ENCODE measurements at places on chromosomes 2 and 18.

GRCh38 chr2:9941196-9941995 is 10.1 kb upstream of the GRHL1 start:
- no peak for DNase-seq

DNA sequence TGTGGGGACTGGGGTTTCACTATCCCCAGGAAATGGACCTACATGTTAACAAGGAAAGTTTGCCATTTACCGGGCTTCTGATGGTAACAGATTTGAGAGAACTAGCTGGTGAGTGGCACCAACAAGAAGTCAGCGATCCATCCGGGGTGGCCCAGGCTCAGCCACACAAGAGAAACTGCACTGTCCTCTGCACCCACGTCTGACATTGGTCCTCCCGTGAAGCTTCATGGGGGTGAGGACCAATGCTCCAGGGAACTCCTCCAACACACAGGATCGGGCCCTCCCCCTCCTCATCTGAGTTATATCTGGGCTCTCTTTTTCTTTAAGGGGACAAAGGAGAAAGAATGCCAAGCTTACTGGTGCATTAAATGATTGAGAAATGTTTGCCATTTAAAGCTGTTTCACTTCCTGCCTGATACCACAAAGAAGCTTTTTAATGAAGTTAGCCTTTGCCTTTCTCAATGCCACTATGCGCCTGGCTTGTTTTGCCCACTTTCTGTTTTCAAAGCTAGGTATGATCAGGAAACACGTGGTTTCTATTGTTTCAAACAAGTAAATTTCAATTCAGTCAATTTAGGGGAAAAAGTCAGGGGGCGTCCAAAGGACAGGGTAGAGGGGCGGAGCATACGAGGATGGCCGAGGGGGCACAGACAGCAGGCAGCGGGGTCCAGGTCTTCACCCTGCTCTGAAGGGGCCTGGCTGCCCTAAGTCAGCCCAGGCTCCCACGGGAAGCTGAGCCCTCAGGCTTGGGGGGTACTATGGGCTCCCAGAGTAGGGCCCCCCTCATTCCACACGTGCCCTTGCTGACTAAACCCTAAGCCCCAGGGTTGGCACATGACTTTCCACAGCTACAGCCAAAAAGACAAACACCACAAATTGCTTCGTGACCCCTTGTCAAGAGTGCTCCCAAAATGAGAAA is 204.0 kb upstream of the ID2 start:
- DNase-seq = no peak

- DNase-seq = no peak
These were observed 16.0 kb downstream of the EPG5 start for GRCh38 chr18:45951016-45951714.

GRCh38 chr2:17544256-17544655 is 3.8 kb downstream of the VSNL1 start:
- DNase-seq = no peak

GRCh38 chr2:126748929-126749518 is 93.1 kb downstream of the GYPC start:
- DNase-seq = no peak

- peak; percentile 7 for DNase-seq
These were observed 33.9 kb downstream of the BMP10 start for GRCh38 chr2:68837164-68837860.

- DNase-seq = no peak
These were observed 61.3 kb downstream of the NABP1 start for GRCh38 chr2:191739194-191739593.

- no peak for DNase-seq
These were observed 73.8 kb downstream of the HRH4 start for GRCh38 chr18:24534271-24534670.

DNA sequence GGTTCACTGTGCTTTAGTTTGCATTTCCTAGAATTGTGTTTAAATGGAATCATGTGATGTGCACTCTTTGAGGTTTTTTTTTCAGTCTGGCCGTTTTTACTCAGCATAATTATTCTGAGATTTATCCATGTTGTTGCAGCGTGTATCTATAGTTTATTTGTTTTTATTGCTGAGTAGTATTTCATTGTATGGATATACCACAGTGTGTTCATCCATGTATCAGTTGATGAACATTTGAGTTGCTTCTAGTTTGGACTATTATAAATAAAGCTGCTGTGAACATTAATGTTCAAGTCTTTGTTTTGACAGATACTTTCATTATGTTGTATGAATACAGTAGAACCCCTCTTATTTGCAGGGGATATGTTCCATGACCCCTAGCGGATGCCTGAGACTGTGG is 39.1 kb downstream of the TRAF3IP1 start:
- no peak for DNase-seq

DNA sequence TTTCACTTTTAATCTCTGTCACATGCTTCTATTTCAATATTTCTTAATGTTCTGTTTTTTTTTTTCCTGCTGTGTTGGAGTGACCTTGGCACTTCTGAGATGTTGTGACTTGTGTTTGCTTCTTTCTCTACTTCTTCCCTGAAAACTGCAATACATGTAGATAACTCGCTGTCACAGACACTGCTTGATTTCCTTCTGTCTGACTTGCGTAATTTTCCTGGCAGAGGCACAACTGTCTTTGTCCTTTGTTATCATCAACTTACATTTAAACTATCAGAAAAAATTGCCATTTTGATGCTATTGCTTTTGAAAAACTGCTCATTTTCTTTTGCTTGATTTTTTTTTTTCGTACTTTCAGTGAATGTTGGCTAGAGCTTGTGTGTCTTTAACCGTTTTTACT is 69.0 kb downstream of the BABAM2 start:
- DNase-seq = no peak

Measured in T-helper 2 cell (primary cell).